CD4-positive, alpha-beta T cell treated with Interleukin-6 at 100 ng/mL for 8 hours (primary cell): ENCODE measurements at places on chromosomes 12 and 14.

- DNase-seq, result no peak
These were observed 92.7 kb downstream of the BORCS5 start for GRCh38 chr12:12449533-12450025.

DNA sequence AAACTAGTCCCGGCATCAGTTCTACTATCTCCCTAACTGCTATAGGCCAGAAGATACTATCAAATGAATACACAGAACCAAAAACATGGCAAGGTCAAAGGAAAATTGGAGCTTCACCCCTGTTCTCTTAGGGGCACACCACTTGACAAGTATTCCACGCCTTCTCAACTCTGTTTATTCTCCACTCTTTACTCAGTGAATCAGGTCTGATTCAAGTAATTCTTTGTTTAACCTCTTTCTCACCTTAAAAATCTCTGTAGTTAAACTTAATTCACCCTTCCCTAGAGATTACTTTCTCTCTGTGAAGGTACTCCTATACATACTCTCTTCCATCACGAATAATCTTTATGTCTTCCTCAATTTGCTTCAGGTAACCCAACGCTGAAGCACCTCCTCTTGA, 248.9 kb downstream of the MED13L start:
- DNase-seq, result no peak

- no peak for DNase-seq
These were observed 15.1 kb downstream of the CD9 start for GRCh38 chr12:6215120-6215807.

DNA sequence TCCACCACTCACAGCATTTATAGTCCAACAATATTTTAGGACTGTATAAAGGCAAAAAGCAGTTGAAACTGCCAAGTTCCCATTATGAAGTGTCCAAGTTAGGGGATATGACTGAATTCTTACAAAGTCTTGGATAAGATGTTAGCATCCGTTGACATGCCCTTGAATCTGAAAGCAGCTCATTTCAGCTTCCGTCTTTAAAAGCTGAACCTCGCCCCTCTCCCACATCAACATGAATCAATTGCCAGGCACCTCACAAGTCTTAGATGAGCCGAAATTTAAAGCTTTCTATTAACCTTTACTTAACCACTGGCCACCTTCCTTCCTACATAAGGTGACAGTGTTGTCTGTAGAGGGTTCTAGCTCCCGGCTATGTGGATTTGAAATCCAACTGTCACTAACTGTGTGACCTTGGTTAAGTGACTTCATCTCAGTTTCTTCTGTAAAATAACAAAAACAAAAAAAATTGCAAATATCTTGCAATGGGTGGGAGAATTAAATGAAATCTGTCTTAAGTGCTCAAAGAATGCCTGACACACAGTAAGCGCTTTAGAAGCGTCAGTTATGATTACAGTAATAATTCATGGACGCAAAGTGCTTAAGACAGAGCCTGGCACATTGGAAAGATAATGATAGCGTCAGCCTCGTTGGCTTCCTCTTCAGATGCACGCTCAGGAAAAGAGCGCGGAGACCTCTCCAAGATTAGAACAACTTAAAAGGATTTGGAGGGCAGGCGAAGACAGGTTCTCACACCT, 1.2 kb downstream of the PPP1CC start:
- peak; percentile 42 for DNase-seq

- DNase-seq, result no peak
These were observed 78.6 kb downstream of the CCDC59 start for GRCh38 chr12:82279536-82280058.

GRCh38 chr12:93608313-93608712, 35.8 kb downstream of the SOCS2 start:
- no peak for DNase-seq

DNA sequence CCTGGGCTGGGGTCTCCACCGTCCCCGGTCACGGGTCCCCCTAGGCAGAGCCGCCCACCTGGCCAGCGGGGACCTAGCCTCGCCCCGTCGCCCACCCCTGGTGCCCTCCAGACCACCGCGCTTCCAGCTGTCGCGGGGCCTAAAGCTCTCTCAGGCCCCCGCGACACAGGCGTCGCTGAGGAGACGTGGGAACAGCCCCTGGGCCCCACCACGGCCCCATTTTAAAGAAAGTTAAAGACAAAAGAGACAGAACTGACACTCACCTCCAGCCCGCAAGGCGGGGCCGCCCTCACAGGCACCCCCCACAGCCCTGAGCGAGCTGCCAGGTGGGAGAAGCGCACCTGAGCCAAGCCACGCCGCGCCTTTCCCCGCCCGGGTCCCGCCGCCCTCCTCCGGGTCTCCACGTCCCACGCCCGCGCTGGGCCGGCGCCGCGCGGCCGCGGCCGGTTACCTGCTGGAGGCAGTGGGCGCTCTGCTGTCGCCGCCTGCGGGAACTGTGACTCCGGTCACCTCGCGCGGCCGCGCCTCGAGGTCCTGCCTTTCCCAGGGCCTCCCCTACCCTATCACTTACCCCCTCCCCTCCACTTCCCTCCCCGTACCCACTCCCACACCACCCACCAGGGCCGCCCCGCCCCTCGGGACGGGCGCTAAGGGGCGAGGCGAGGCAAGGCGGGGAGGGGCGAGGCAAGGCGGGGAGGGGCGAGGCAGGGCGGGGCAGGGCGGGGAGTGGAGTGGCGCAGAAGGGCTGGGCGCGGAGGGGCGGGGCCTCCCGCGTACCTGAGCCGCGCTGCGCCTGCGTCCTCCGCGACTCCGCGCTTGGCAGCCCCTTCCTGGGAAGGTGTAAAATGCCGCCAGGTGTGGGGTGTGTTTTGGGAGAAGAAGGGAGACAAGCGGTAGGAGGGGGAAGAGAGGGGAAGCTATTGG, 31.2 kb downstream of the TC2N start:
- peak; percentile 92 for DNase-seq

DNA sequence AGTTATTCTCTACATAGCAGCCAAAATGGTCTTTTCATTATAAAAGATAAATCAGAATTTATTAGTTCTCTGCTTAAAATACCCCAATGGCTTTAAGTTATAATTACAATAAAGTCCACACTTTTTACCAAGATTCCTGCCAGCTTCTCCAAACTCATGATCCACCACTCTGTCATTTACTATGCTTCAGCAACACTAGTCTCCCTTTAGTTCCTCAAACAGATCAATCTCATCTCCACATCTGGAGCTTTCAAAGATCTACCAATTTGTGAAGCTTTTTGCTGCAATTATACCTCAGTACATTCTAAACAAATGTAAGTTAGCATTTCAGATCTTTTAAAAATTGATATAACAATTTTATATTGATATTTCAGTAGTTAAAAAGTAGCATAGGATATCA, 24.9 kb downstream of the CATSPERB start:
- no peak for DNase-seq

DNA sequence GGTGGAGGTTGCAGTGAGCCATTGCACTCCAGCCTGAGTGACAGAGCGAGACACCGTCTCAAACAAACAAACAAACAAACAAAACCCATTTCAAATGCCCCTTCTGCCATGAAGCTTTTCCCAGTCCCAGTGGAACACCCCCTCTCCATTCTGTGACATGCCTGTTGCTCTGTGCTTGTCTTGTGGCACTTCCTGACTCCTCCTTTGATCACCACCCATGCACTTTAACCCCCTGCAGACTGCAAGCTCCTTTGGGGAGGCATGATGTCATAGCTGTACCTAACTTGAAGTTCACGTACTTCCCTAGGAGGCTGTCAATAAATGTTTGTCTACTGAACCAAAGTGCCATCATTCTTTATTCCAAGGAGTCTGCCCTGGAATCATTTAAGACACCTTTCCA, 64.7 kb downstream of the TMCC3 start:
- DNase-seq, result no peak

GRCh38 chr12:70068743-70069142, 174.5 kb upstream of the CNOT2 start:
- DNase-seq, result no peak

DNA sequence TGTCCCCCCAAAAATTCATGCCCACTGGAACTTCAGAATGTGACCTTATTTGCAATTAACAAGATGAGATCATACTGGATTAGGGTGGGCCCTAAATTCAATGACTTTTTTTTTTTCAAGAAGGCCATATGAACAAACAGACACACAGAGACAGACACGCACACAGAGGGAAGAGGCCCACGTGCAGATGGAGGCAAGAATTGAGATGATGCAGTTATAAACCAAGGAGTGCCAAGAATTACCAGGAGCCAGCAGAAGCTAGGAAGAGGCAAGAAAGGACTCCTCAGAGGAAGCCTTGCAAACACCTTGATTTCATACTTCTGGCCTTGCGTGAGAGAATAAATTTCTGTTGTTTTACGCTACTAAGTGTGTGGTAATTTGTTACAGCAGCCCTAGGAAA, 33.4 kb downstream of the NELL2 start:
- no peak for DNase-seq

GRCh38 chr14:70654632-70655031, 12.9 kb downstream of the TTC9 start:
- DNase-seq, result peak; percentile 25

DNA sequence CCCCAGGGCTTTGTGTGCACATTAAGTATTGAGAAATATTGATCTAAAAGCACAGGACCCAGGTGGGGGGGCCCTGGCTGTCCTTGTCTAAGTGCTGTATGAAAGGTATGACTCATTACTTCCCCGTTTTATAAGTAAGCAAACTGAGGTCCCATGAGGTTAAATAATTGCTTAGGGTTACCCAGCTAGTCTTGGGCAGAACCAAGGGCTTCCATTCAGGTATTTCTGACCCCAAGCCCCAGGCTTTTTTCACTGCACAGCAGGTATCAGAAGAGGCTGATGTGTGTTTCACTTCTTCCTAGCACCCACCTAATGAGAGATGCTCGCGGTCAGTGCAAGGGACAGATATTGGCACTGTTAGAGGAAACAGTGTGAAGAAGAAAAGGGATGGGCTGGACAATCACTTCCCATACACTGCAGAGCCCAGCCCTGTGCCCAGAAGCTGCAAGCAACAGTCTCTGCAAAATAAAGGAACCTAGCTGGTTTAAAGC, 4.7 kb upstream of the TC2N start:
- DNase-seq, result peak; percentile 57

GRCh38 chr12:120231316-120232011, 30.6 kb upstream of the RPLP0 start:
- peak; percentile 79 for DNase-seq

GRCh38 chr12:108037960-108038359, 91.1 kb upstream of the WSCD2 start:
- DNase-seq, result no peak

DNA sequence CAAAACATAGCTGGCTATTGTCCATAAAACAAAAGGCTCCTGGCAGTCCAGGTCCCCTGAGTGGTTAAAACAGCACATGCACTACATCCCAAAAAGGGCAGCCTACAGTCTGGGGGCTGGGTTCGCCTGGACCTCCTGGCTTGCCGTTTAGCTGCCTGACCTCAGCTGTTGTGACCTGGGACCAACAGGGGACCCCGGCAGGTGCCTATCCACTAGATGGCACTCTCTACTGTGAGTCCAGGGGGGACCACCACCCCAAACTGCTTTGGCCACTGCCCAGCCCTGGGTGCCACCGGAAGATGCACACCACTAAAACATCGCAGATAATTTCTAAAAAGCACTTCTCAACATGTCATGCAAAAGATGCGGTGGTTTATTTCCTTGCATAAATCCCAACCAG, 2.9 kb upstream of the RTL1 start:
- no peak for DNase-seq

DNA sequence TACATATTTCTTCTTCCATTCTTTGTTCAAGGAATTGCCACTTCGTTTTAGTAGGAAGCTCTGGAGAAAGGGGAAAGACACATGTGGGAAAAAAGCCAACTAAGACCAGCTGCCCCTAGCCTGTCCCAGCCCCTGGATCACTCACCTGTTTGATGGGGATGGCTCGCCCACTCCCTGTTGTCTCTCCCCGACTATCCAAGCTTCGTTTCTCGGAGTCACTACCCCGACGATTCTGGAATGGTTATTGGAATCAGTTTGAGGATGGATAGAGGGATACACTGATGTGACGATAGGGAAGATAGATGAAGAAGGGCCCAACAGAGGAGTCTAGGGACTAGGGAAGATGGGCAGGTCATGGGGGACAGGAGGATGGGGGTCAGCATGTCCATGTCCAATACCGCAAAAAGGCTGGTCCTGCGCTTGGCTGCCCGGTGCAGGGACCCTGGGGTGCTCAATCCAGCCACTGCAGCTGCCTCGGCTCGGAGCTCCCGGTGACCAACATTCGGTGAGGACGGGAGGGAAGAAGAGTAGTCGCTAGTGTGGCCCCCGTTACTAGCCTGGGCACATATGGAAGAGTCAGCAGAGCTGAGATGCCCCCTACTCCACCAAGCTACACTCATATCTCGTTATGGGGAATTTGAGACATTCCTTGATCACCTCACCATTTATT, 7.0 kb downstream of the AGAP2 start:
- DNase-seq, result no peak

DNA sequence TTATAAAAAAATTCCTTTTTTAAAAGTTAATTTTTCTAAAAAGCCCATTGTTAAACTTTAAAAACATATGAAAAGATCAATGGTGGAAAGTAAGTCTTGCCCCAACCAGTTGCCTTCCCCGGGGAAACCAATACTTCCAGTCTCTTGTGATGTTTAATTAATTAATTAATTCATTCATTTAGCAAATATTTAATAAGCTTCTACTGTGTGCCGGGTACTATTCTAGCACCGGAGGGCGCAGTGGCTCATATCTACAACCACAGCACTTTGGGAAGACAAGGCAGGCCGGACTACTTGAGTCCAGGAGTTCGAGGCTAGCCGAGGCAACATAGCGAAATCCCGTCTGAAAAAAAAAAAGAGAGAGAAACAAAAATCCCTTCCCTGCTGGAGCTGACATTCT, 87.4 kb downstream of the HECTD4 start:
- no peak for DNase-seq

GRCh38 chr14:23436327-23437132, 1.1 kb upstream of the MYH7 start:
- DNase-seq, result no peak

DNA sequence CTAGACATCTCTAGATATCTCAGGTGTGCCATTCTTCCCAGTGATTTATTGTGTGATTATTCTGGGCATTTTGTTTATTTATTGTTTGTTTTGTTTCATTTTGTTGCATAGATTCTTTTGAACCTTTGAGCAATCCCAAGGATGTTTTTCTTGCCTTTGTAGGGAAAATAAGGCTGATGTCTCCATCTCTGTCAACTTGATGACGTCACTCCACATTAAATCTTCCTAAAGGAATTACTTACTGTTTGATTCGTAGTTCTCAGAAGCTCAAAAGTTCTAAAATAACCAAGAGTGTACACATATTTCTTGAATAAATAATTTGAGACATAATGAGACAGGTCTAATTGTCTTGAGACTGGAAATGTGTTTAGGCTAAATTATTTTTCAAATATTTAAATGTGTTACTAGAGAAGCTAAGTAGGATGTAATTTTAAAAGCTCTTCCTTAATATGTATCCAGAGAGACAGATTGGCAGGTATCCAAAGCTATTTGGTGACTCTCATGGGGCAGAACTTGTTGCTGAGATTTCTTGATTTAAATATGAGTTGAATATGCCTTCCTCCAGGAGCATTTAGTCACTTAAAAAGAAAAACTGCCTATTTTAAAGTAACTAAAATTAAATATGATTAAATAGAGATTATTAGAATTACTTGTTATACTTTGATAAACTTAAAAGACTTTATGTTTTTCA, 128.7 kb downstream of the CNTN1 start:
- DNase-seq, result no peak

- no peak for DNase-seq
These were observed 564 bp downstream of the ATXN3 start for GRCh38 chr14:92105893-92106142.

GRCh38 chr14:76968621-76969063, 59.9 kb downstream of the IRF2BPL start:
- no peak for DNase-seq

- DNase-seq, result no peak
These were observed 19.4 kb downstream of the TPH2 start for GRCh38 chr12:71958056-71958455.
